ENCODE measurements at places on chromosomes 13 and 19. TPM values are rescaled to one million over a fixed set of nuclear protein-coding genes. Genes with fewer than 3 reads are reported as not detected.

GRCh38 chr19:34082289-34083077, 89.8 kb upstream of the LSM14A start:
- H3K27me3 ChIP-seq = no peaks in the 10 kb centered on the region
- no peak overlapping the region for H3K4me3 ChIP-seq
- H3K36me3 ChIP-seq = no peaks in the 10 kb centered on the region
- H3K4me1 ChIP-seq = no peaks in the 10 kb centered on the region

UHRF1 gene
- 2.2 TPM for total RNA-seq

KIR2DL4 gene
- total RNA-seq = not detected

ANGPTL4 gene
- 29.9 TPM for total RNA-seq

CEACAM8 gene
- not detected for total RNA-seq

GRCh38 chr19:31258211-31259052, 90.8 kb downstream of the TSHZ3 start:
- no peak for DNase-seq
- no peak overlapping the region for H3K4me3 ChIP-seq
- H3K27me3 ChIP-seq = no peaks in the 10 kb centered on the region
- H3K4me1 ChIP-seq = peaks cover 4% of the 10 kb centered on the region

GRCh38 chr19:8342684-8343482, at the start of gene KANK3:
KANK3 (minus strand) TSS chr19:8343262; CDS start chr19:8337828, 5,434 bp downstream.
- peak within 1 kb of the TSS; percentile 69 for H3K4me3 ChIP-seq
- DNase-seq = peak; percentile 60
- no peaks in the 10 kb centered on the region for H3K36me3 ChIP-seq
- H3K27ac ChIP-seq = no peak within 1 kb of the TSS
- peaks cover 8% of the 10 kb centered on the region for H3K27me3 ChIP-seq

ADGRE2 gene
- 9.9 TPM for total RNA-seq

UBXN6 gene
- total RNA-seq = 68.5 TPM

All from thoracic aorta (tissue), 2 donors.